ENCODE measurements at places on chromosomes 2 and 18.

DNA sequence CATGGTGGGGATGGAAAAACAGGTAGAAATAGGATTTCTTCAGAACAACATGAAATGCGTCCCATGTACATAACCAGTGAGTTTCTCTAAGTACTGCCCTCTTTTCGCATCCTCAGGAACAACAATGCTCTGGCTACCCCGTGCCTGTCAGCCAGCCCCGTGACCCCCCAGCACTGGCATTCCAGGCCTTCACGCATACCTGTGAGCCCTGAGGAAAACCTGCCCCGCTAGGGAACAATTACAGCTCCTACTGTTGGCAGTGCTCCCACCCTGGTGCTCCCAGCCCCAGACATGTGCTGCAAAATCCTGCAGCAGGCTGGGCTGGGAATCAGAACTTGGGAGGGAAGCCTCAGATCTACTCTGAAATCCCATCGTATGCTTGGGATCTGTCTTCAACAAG lies 9.1 kb downstream of the SMAD7 start:
- DNase-seq: no peak

DNA sequence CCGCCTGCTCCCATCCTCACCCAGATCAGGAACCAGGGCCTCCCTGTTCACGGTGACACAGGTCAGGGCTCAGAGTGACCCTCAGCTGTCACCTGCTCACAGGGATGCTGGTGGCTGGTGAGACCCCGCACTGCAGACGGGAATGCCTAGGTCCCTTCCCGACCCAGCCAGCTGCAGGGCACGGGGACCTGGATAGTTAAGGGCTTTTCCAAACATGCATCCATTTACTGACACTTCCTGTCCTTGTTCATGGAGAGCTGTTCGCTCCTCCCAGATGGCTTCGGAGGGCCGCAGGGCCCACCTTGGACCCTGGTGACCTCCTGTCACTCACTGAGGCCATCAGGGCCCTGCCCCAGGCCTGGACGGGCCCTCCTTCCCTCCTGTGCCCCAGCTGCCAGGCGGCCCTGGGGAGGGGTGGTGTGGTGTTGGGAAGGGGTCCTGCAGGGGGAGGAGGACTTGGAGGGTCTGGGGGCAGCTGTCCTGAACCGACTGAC lies 31.7 kb downstream of the GPC1 start:
- no peak for DNase-seq

DNA sequence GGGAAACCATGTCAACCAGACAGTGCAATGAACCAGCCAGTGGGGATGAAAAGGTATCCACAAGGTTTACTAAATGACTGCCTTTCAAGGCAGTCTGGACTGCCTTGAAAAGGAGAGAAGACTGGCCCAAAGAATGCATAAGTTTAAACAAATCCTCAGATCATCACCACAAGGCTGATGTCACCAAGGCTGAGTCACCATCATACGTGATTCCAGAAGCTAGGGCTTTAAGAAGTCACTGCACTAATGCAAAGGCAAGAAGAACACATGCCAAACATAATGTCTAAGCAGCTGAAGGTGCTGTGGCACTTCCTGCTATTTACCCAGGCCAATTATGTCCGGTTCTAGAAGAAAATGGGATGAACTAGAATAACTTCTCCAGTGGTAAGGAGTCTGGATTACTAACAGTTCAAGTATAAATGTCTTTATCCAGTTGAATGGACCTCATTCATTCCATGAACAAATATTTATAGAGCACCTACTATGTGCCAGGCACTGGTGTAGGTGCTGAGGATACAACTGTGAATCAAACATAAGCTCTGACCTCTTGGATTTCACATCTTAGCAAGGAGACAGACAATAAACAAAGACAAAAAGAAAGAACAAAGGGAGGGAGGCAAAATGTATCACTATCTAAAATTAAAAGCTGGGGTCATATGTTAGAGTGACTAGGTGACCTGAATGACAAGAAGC lies 37.6 kb upstream of the ONECUT2 start:
- DNase-seq: no peak

GRCh38 chr2:114083717-114084387 lies 194.0 kb downstream of the ACTR3 start:
- no peak for DNase-seq

DNA sequence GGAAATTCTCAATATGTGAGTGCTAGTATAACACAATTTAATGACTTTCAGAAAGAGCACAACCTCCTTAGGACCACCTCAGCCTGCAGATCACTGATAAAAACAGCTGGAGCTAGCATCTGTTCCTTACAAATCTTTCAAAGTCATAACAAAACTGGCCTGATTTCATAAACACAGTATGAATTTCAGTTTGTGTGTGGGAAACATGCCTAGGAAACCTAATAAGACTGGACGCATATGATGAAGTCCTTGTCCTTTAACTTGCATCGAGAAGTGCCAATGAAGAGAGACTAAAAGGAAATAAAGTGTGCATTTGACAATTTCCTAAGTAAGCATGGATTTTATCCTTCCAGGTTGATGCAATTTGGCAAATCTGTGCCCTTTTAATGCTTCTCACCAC lies 74.1 kb upstream of the KLHL14 start:
- no peak for DNase-seq

DNA sequence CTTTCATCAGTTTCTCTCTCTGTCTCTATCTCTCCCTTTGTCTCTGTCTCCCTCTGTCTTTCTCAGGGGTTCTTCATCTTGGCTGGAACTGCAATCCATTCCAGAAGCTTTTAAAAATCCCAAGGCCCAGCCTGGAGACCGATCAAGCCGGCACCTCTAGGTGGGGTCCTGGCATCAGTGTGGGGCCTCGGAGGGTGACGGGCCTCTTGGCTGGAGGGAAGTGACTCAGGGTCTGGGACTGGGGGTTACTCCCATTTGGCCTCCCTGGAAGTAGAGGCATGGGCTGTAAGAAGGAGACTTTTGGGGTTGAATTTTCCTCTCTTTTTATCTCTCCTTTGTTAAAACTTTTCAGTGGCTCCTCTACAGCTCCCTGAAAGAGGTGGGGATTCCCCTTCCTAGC lies 52.8 kb upstream of the OTOF start:
- no peak for DNase-seq

- no peak for DNase-seq
Observed at GRCh38 chr2:121386707-121387106, 101.7 kb upstream of the TFCP2L1 start.

DNA sequence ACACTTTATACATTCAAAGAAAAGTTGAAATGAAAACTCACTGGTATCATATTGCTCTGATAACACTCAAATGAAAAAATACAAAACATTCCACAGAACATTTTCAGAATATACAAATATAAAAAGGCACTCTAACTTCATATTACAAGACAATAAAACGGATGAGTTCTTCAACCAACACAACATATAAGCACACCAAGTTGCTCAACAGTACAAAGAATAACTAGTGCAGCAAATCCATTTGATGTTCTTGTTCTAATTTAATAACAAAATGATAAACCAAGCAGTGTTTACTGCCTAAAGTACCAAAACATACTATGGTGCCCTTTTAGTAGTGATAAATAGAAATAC lies 60.8 kb upstream of the PGAP1 start:
- no peak for DNase-seq

- no peak for DNase-seq
Observed at GRCh38 chr2:153005071-153005730, 286.8 kb downstream of the ARL6IP6 start.

DNA sequence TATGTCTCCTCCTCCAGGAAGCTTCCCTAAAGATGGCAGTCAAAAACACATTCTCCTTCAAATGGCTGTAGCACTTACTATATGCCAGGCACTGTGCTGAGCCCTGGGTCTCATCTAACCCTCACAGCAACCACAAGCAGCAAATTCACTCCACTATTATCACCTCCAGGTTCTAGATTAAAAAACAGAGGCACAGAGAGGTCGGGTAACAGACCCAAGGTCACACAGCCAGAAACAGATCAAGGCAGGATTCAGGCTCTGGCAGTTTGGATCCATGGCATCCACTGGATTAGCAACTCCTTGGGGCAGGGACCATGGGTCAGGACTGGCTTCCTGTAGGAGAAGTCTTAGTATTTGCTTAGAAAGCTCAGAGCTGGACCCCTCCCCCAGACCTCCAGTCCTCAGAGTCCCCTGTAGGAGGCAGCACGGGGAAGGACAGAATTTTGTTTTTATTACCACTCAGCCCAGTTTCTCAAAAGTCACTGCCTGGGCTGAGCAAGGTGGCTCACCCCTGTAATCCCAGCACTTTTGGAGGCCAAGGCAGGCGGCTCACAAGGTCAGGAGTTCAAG lies 34.4 kb downstream of the ZFP36L2 start:
- no peak for DNase-seq

- DNase-seq: no peak
Observed at GRCh38 chr2:2075875-2076529, 255.1 kb downstream of the MYT1L start.

DNA sequence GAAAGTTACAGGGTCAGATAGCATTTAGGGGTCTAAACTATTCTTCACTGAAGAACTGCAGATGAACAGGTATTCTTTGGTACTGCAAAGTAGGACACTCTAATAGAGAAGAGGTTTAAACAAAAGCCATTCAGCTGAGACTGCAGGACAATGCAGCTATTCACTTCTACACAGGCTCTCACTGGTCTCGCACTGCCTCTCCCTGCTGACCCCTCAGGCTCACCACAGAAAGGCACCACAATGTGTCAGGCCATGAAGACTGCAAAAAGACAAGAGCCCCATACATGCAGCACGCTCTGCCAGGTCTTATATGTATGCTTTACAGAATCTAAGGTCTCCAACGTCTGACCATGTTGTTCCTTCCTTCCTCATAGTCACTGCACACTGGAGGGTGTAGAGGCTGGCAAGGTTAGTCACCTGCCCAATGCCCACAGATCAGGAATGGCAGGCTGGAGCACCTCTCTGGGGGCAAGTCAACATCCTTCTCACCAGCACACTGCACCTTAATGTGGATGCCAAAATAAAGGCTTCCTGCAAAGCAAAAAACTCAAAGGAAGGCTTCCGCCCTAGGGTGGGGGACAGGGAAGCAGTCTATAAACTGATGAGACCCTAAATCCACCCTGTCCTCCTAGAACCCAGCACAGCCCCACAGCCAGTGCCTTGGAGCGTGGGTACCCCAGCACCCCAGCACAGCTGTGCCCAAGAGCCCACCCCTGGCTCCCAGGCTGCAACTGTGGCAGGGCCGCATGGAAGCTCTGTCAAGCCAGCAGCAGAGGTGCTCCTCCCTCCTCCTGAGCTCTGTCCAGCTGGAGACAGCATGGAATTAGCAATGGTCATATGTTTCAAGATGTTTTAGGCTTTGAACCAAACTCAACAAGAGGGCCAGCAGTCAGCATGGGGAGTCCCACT lies 10.7 kb upstream of the RNU4ATAC start:
- DNase-seq: no peak

- DNase-seq: no peak
Observed at GRCh38 chr18:55221622-55222021, 262.4 kb upstream of the CCDC68 start.

- DNase-seq: no peak
Observed at GRCh38 chr18:10060469-10060782, 146.6 kb downstream of the VAPA start.

DNA sequence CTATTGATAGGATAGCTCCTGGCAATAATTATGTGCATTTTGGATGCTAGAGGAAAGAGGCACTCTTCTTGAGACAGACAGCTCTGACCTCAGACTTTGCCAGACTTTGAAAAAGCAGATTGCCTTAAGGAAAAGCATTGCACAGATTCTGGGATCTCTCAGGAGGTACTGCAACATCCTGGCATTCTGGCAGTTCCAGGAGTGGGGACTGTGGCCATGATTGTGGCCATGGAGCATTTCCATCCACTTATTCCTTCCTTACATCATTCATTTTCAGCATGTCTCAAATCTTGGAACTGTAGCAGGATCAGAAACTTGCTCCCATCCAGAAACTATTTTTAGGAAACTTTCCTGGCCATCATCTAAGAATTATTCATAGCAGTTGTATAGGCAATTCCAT lies 144.9 kb upstream of the FOSL2 start:
- DNase-seq: no peak

DNA sequence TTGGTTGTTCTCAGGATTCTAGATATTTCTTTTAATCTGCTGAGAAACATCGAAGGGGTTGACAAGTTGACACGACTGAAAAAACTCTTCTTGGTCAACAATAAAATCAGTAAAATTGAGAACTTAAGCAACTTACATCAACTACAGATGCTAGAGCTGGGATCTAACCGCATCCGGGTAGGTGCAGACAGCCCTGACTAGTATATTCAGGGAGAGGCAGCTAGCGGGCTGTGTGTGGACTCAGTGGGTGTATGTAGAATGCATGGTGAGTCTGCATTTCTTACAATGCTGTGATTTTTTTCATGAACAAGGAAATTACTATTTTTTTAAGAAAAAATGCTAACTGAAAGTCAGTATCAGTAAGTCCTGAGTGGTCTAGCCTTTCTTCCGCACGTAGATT lies 10.1 kb downstream of the PPP1R7 start:
- DNase-seq: no peak

DNA sequence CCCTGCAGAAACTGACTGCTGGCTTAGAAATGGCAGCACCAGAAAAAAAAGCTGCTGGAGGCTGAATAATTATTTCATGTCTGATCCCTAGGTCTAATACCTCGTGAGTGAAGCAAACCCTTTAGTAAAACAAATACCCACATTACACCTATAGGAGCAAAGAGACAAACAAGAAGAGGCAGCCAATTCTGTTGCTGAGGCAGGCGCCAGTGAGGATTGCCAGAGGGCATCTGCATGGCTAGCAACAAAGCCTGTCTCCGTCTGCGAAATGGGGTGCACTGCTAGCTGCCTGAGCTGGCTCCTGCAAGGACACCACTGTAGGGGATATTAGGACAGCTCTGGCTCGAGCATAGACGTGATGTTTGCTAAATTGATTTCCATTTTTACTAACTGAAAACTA lies 509.7 kb downstream of the TDRD15 start:
- no peak for DNase-seq

- DNase-seq: no peak
Observed at GRCh38 chr2:62032096-62032495, 126.6 kb downstream of the COMMD1 start.

- no peak for DNase-seq
Observed at GRCh38 chr2:205872716-205873115, 190.4 kb downstream of the NRP2 start.

DNA sequence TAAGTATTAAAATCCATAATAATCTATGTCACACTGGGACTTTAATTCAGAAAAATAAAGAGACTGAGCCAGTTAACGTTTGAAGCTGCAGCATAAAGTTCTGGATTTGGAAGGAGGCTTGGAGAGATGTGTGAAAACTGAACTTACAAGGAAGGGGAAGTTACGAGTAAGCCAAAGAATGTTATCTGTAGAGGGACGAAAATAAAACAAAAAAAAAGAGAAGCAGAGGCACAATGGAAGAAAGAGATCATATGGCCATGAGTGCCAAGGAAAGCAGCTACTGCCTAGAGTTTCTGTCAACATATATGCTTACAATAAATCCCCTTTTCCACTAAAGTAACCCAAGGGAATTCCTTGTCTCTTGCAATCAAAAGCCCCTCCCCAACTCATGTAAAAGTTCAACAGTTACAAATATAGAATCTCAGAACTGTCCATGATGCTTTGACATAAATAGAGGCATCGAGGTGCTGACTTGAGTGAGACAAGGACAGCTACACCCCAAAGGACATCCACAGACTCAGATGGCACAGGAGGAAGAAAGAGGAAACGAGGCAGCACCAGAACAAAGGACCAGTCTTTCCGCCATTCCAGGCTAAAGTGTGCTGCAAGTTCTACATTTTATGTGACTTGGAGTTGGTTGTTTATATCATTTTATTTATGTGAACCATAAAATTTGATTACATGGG lies 16.1 kb upstream of the ARL5A start:
- no peak for DNase-seq
